Endothelial cell (in vitro differentiated cells): ENCODE measurements at places on chromosomes 3 and 15.

- DNase-seq = no peak
Observed at GRCh38 chr3:40504636-40505430, 1.0 kb upstream of the ZNF620 start.

DNA sequence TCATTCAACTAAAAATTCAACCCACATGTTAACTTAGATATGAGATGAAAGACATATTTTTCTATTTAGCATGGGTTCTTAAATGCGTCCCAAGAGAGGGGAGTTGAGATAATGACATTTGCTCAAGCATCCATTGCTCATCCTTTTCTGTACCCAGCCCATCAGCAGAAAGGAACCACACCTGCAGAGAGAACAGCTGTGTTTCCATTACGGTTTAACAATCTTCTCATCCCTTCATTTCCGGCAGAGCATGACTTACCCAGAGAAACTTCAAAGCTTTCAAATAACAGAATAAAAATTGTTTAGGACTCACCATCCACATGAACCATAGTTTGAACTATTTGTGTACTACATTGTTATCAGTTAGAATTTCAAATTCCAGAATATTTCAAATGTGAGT is 113.1 kb downstream of the TGFBR2 start:
- no peak for DNase-seq

DNA sequence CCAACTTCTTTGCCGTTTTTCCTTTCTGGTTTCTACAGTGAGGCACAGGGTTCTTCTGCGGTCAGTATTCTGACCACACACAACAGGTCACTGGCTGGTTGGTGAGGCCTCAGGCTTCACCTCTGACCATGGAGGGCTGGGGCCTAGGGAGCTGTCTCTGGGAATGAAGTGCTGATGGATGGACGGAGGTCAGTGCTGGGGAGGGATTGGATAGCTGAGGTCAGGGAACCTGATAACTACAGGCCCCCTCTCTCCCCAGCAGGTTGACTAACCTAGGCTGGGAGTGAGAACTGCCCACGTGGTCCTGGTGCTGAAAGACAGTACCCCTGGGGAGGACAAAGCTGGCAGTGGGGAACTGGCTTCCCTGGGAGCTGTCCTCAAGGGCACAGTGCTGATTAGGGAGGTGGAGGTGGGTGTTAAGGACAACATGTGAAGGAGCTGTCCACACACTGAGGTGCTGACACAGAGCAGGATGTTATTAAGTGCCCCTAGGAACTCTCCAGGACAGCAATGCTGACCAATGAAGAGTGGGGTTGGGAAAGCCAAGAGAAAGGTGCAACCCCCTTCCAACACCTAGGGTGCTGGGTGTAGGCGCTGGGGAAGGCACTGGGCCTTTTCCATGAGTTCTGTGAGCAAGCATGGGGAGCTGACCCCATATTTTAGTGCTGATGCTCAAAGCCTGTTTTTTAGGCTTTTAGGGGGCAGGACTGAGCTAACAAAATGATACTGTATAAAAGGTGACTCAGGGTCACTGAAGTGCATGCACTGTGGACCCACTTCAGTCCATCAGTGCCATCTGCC is 45.2 kb downstream of the ATP2B2 start:
- peak; percentile 90 for DNase-seq

DNA sequence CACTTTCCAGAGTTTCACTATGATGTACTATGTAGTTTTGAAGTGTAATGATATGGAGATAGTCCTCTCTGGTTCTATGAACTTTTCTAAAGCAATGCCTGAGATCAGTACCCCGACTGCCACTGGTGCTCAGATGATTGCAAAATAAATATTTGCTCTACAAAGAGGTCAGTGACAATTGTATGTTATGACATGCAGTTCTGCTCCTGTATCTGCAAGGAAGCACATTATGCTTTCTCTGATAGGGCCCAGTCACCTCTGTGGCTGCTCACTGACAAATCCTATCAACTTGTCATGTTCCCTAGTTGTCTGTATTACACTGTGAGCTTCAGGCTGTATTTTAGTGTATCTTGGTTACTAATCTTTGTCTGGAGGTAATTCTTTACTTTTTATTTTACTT is 362.6 kb downstream of the ROBO1 start:
- DNase-seq = no peak

GRCh38 chr3:55726501-55726775 is 239.3 kb upstream of the WNT5A start:
- no peak for DNase-seq
